ENCODE measurements at places on chromosomes 6 and 20.

- no peak for DNase-seq
Measured at GRCh38 chr20:50213531-50214106, 23.0 kb downstream of the CEBPB start.

DNA sequence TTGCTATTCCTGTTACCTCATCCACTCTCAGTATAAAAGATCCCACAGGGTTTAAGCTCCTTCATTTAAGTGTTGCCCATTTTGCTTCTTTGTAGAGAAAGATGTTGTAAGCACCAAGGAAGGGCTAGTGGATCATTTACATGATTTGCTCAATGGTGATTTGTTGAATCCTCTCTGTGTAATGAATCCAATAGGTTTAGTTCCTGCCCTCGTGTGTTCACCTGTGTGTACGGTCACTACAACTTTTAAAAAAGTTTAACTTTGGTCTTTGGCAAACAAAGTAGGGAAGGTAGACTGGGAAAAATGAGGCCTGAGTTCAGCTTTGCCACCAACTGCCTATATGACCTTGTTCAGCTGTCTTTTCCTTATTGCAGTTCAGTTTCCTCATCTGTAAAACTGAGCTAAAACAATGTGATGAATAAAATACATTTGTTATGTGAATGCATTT lies 51.5 kb downstream of the DHX35 start:
- no peak for DNase-seq

- DNase-seq: no peak
Measured at GRCh38 chr20:58044286-58044685, 184.2 kb downstream of the ANKRD60 start.

GRCh38 chr6:105994118-105994590 lies 92.0 kb upstream of the PRDM1 start:
- peak; percentile 42 for DNase-seq

GRCh38 chr20:36425166-36425565 lies 116.2 kb upstream of the MYL9 start:
- DNase-seq: no peak

DNA sequence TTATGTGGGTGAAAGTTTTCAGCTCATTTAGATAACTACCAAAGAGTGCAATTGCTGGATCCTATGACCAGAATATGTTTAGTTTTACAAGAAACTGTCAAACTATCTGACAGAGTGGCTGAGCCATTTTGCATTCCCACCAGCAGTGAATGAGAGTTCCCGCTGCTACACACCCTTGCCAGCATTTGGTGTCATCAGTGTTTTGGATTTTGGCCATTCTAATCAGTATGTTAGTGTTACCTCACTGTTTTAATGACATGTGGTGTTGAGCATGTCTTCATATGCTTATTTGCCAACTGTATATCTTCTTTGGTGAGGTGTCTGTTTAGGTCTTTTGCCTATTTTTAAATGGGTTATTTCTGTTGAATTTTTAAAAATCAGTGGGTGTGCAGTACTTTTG lies 120.9 kb downstream of the CFAP61 start:
- no peak for DNase-seq

DNA sequence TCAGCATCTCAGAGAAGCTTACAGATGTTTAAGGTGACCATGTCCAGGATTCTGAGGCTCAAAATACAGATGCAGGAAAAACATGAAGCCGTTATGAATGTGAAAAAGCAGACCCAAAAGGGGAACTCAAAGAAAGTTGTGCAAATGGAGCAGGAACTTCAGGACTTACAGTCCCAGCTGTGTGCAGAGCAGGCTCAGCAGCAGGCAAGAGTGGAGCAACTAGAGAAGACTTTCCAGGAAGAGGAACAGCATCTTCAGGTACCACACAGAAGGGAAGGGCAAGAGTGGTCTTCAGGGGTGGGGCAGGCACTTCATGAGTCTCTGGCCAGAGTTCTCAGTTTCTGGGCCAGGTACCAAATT lies 15.2 kb downstream of the RNF8 start:
- DNase-seq: no peak

DNA sequence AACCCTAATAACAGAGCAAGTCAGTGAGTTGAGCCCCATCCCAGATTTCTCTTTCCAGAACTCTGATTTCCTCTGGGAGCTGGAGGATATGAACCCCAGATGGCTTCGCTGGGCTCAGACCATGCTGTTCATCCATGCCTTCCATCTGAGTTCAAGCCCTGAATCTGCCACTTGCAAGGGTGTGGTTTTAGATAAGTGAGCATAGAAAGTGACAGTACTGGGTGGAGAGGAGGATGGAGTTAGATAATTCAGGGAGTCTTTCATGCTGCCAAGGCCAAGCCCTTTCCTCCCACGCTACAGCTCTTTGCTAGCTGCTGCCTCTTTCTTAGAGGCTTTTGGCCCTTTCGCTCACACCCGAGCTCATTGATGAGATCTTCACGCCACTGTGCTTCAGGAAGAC lies 57.2 kb upstream of the MAFB start:
- no peak for DNase-seq

DNA sequence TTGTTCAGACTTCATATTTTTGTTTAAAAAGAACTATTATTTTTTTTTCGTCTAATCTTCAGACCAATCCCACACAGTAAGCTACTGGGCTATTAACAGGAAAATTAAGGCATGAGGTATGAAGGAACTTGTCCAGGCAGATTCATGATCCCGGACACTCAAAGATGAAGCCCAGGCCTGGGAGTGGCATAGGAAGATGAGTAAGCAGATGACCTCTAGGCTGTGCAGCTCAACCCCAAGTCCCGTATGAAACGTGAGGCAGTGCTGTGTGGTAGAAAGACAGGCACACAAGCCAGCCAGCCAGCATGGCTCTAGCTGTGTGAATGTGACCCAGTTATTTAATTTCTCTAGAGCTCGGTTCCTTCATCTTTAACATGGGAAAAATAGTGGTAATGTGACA lies 231.9 kb downstream of the CLIC5 start:
- no peak for DNase-seq

DNA sequence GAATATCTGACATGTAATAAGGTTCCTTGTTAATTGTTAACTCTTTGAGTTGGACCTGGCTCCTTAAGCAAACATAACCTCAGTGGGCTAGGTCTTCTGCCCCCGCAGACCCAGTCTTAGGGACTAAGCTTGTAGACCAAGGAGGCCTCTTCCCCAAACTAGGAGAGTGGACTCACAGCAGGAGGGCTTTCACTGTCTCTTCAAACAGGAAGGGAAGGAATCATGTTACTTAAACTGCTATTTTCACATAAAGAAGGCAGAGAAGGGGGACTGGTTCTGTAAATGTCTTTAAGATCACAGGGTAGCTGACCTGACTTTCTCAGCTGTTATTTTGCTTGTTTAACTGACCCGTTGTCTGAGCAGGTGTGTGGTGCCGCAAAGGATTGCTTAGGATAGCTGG lies 34.9 kb upstream of the PRDM1 start:
- no peak for DNase-seq
